Immature natural killer cell (primary cell): ENCODE measurements at places on chromosomes 16 and 17.

DNA sequence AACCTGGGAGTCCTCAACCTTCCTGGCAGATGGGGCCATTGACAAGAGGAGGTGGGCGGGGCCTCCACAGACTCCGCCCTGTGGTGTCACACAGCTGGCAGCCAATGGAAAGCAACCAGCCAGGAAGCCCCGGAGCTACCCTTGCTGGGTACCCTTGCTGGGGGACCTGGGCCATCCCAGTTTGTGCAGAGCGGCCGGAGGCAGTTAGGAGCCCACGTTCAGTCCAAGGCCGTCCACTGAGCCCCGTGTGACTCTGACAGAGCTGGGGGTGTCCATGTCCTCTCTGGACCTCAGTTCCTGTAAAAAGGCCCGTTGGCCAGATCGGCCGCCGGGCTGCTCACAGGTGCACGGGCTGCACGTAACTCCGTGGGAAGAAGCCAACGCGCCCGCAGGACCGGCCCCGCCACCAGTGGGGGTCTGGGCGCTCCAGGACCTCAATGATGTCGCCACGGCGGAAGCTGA is 17.1 kb upstream of the FAM83G start:
- DNase-seq = no peak

GRCh38 chr16:84888450-84888849 is 68.7 kb downstream of the CRISPLD2 start:
- no peak for DNase-seq

GRCh38 chr17:78010759-78011158 is 52.3 kb downstream of the TNRC6C start:
- no peak for DNase-seq

- peak; percentile 32 for DNase-seq
These were observed 4.5 kb downstream of the BCL6B start for GRCh38 chr17:7027335-7027734.

DNA sequence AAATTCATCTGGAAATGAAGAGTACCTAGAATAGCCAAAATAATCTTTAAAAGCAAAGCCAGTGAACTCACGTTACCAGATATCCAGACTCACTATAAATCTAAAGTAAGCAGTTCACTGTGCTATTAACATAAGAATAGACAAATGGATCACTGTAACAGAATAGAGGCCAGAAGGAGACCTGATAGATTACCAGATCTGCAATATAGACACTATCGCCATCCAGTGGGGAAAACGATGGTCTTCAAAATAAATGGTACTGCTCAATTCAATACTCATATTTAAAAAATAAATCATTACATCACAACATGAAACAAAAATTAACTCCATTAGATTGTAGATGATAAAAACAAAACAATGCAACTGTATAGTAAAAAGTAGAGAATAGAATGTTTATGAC is 158.6 kb upstream of the CDH8 start:
- no peak for DNase-seq

DNA sequence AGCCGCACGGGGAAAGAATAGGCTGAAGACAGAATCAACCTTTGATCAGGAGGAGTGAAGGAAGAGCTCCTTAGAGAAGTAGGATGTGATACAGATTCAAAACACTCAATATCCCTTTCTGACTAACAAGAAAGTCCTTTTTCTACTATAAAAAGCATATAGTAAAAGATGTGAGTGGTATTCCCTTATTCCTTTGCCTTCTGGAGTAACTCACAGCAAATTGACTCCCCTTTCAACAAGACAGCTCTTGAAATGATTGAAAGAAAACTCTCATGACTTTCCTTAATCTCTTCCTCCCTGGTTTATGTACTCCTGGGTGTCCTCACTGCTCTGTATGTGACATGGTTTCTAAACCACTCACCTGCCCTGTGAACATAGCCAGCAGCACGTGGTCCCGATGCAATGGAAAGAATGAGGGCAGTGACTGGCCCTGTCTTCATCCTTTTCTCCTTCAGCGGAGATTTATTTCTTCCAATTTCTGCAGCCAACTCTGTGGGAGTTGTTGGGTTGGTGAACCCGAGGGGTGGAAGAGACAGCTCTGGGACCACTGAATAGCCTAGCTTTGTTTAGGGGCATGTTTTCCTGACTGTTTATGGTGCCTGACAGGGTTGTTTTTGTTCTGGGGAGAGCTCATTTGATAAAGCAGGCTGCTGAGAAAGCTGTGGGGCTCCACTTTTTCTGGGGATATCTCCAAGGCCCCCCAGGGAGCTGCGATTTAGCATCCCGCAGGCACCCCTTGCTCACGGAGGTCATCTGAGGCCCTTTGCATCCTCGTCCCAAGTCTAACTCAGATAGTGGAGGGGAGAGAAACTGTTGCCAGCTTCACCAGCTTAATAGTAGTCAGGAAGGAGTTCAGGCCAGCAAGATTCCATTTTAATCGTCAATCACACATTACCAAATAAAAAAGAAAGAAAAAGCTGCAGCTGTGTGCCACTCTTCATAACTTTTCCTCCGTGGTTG is 46.7 kb downstream of the MAP2K6 start:
- DNase-seq = no peak

GRCh38 chr16:14101415-14101814 is 30.3 kb downstream of the MRTFB start:
- DNase-seq = peak; percentile 12

GRCh38 chr17:29291163-29291752 is 2.7 kb downstream of the NUFIP2 start:
- DNase-seq = peak; percentile 55

GRCh38 chr16:74892574-74893461 is 92.1 kb downstream of the WDR59 start:
- DNase-seq = no peak

GRCh38 chr16:21940570-21940969 is 12.6 kb upstream of the UQCRC2 start:
- DNase-seq = no peak

DNA sequence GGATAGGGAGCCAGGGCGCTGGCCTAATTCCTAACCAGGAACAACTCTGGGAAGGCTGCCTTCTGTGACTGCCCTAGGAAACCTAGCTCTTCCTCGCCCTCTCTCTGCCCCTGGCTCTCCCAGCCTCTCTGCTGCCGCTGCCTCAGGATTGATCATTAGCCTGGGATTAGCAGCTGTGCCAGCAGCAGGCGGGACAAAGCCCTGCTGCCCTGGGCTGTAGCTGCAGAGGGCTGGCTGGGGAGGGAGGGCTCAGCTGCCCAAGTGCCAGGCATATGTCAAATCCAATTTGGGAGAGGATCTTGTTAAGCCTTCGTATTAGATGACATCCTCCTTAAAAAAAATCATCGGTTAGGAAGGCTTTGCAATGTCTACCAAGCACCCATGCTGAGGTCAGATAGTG is 144.8 kb upstream of the CCL2 start:
- no peak for DNase-seq

DNA sequence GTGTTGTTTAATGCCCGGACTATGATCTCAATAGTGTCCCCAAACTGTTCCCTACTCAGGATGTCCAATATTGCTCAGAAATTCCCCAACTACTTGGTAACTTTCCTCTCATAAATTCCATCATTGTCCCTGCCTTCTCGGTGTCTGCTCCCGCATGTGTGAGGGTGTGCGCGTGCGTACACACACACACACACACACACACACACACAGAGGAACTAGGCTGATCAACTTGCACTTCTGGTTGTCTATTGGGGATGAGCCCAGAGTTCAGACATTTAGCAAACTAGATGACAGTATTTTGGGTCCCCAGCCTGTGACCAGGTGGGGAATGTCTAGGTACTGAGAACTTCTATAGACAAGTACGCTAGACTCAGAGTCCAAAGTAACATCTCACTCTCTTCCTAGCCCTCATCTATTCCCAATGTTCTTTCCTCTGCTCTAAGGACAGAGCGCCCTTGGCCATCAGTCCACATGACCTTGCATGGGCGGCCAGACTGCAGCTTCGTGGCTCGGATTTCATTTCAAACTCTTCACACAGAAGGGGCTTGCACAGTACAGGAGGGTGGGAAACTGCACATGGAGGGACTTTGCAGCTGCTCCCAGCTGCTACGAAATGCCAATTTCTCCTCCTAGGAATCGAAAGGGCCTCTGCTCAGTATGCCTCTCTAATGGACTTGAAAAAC is 5.3 kb downstream of the HS3ST3A1 start:
- DNase-seq = no peak

- no peak for DNase-seq
These were observed 255.6 kb upstream of the HSBP1 start for GRCh38 chr16:83552228-83552627.

DNA sequence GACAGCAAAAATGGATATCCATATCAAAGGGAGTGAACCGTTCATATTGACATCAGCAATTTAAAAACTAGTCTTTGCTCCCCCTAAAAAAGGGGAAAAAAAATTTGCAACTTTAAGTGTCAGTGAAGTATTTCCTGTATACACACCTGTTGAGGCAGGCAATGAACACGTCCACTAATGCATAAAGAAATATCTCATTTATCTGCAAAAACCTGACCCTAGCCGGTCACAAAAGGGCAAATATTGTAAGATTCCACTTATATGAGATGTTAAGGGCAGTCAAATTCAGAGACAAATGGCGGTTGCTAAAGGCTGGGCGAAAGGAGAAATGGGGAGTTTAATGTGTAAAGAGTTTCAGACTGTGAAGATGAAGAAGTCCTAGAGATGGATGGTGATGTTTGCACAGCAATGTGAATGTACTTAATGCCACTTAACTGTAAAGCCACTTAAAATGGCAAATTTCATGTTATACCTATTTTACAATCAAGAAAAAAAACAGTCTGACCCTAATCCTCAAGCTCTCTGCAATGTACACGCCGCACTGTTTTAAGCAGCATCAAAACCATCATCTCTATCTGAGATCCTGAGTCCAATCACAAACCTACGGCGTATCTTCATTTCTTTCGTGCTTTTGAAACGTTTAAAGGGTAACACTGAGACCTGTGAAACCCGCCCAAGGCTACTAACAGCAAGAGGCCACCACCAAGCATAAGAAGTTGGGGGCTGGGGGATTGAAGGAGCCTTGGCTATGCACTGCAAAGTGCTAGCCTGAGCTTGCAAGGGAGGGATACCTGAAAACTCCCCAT is 1.1 kb downstream of the PARN start:
- peak; percentile 52 for DNase-seq

GRCh38 chr16:68506331-68507053 is 32.6 kb upstream of the ZFP90 start:
- DNase-seq = no peak

DNA sequence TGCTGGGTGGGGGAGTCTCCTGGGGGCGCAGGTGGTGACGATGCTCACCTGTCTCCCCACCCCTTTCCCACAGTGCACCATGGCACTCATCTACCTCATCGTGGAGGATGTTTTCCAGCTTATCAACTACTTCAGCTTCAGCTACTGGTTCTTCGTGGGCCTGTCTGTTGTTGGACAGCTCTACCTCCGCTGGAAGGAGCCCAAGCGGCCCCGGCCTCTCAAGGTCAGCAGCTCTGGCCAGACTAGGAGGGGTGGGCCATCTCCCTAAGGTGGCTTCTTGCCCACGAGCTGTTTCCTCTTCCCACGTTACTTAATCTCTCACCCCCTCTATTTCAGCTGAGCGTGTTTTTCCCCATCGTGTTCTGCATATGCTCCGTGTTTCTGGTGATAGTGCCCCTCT is 14.5 kb downstream of the SLC7A6OS start:
- DNase-seq = no peak

- peak; percentile 81 for DNase-seq
These were observed 3.5 kb downstream of the KRT10 start for GRCh38 chr17:40818733-40819527.

GRCh38 chr16:81637336-81638235 is 141.5 kb upstream of the PLCG2 start:
- no peak for DNase-seq
